Hematopoietic multipotent progenitor cell treated with erythropoietin and hydrocortisone succinate and interleukin-3 and kit ligand, for 6 days (in vitro differentiated cells): ENCODE measurements at places on chromosomes 11 and 22.

DNA sequence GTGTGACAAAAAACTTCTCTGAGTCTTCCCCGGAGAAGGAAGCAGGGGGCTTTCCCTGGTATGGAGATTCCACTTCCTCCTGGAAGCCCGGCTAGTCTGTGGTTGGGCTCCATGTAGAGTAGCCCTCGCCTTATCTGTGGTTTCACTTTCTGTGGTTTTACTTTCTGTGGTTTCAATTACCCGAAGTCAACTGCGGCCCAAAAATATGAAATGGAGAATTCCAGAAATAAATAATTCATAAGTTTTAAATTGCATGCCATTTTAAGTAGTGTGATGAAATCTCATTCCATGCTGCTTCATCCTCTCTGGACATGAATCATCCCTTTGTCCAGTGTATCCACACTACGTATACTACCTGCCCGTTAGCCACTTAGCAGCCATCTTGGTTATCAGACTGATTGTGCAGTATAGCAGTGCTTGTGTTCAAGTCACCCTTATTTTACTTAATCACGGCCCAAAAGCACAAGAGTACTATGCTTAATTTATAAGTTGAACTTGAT, 275.0 kb upstream of the SESN3 start:
- peak; percentile 49 for DNase-seq

DNA sequence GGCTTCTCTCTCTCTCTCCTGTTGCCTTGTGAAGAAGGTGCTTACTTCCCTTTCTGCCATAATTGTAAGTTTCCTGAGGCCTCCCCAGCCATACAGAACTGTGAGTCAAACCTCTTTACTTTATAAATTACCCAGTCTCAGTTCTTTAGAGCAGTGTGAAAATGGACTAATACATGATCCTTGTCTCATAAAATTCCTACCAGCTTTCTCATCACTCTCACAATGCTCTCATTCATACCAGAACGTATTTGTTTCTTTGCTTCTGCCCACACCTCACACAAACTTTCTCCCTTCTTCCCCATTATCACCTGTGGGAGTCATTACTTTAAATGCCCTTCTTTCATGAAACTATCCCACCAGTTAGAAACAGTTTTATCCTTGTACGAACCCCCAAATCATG, 62.7 kb upstream of the ARHGAP42 start:
- DNase-seq, result no peak

DNA sequence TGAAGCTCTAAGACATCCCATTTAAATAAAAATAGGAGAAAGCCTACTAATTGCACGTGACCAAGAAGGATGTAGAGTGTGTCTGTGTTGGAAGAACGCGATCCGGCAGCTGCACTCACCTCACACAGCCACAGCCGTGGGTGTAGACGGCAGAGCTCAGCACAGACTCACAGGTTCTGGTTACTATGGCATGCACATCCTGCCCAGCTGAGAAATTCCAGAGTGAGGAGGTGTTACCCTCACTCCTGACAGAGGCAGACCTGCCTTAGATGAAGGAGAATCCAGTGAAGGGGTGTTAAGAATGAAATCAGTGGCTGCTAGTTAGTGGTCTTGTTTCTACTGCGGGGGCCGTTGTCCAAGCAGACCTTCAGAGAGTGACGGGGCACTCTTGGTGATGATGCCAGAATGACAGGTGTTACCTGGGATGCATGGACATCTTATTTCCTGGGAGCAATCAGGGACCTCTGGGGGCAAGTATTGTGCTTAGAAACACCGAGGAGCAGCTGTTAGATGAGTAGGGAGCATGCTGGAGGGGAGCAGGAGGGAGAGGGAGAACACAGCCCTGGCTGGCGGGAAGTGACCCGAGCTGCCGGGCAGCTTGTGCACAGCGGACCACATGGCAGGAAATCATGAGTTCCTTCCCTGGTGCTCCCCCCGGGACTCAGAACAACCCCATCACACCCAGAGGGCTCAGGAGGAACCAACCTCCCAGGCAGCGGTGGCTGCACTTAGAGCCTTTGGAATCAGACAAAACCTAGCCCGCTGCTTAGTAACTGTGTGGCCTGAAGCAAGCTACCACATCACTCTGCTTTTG, 12.3 kb downstream of the KCNJ5 start:
- no peak for DNase-seq

DNA sequence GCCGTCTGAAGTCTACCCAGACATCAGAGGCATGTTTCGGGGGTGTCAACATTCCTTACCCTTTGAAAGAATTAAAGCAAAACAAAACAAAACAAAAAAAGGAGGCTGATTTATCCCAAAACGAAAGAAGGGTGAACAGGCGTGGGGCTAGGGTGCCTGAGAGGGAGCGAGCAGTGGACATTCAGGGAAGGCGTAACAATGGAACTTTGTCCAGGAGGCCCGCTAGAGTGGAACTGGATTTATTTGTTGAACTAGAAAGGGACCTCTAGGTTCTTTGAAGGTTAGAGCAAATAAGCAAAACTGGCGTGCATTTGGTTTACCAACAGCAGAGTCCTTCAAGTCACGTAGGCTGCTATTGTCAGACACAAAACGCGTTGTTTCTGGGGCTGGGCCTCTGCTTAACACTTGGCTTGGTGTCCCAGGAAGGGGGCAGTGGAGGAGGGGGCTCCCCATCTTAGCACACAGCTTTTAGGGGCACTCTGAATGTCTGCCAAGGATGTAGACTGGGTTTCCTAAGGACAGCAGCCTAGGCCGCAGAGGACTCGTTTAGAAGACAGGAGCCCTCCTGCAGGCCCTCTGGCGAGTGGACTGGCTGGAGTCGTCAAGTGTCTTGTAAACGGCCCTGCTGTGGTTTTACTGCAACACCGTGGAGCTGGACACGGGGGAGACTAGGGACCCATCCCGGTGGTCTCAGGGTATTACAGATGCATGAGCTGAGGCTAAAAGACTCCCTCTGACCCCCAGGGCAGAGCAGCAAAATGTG, 203.7 kb upstream of the SORL1-AS1 start:
- no peak for DNase-seq

GRCh38 chr22:24726848-24727217, 47.7 kb downstream of the PIWIL3 start:
- no peak for DNase-seq

GRCh38 chr11:62088331-62088933, 35.4 kb upstream of the INCENP start:
- DNase-seq, result no peak

DNA sequence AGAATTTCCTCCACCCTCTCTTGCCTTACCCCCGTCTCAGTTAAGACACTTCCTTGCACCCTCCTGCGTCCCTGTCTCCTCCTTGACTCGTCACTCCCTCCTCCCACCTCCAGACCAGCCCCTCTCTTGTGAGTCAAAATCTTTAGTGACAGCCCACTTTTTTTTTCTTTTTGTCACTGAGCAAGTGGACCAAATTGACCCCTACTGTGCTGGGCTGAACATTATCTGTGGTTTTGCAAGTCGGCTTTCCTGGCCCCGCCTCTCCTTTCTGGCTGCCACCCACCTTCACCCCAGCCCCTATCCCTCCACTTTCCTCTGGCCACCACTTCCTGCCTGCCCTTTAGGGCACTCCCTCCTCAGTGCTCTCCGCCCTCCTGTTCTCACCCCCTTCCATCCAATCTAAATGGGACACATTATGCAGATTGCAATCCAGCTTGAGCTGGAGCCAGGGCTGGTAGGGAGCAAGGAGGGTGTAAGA, at the start of gene APLNR:
Gene APLNR, minus strand, starts transcription at position 47 of the 478 bp plus-strand sequence. CDS start 246 bp downstream, outside the sequence.
- peak; percentile 84 for DNase-seq

GRCh38 chr11:75725547-75726320, 8.1 kb downstream of the MOGAT2 start:
- DNase-seq, result no peak

DNA sequence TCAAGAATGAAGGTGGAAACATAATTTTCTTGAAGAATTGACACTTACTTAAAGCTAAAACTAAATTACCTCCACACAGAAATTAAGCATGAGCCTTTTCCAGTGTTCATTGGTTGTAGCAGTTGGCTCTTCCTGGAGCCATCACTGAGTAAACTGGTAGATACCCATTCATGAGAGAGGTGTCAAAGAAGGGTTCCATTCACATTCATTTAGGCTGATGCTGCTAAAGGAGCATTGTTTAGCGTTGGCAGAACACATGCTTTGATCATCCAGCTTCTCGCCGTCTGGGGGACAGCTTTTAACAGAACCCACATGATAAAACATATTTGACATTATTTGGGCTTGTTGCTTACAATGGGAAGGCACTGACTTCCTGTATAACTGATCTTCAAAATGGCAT, 71.6 kb downstream of the TNRC6B start:
- no peak for DNase-seq

- peak; percentile 81 for DNase-seq
Observed at GRCh38 chr22:45314786-45315185, 5.1 kb downstream of the FAM118A start.

- DNase-seq, result no peak
Observed at GRCh38 chr11:126169291-126169690, 42.2 kb downstream of the RPUSD4 start.

DNA sequence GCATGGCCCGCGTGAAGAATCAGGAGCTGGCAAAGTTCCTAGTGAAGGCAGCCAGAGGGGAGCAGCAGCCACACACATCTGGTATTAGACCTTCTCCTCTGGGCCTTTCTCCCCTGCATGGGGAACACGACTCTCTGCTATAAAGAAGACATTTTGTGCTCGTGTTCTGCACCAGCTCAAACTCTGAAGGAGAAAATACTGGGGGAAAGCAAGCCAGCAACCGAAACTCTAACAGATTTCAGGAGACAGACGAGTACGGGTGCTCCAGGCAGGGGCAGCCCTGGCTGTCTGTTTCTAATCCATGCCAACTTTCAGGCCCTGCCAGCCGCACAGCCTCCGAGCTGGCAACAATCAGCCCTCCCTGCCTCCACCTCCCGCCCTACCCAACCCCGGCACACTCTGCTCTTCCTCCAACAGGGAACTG, 296.3 kb downstream of the BRD1 start:
- DNase-seq, result no peak

- no peak for DNase-seq
Observed at GRCh38 chr11:2115308-2115707, 23.9 kb downstream of the IGF2 start.

- DNase-seq, result no peak
Observed at GRCh38 chr11:75733071-75733430, 15.4 kb downstream of the MOGAT2 start.

GRCh38 chr22:20550851-20551744, 43.7 kb downstream of the MED15 start:
- DNase-seq, result no peak

DNA sequence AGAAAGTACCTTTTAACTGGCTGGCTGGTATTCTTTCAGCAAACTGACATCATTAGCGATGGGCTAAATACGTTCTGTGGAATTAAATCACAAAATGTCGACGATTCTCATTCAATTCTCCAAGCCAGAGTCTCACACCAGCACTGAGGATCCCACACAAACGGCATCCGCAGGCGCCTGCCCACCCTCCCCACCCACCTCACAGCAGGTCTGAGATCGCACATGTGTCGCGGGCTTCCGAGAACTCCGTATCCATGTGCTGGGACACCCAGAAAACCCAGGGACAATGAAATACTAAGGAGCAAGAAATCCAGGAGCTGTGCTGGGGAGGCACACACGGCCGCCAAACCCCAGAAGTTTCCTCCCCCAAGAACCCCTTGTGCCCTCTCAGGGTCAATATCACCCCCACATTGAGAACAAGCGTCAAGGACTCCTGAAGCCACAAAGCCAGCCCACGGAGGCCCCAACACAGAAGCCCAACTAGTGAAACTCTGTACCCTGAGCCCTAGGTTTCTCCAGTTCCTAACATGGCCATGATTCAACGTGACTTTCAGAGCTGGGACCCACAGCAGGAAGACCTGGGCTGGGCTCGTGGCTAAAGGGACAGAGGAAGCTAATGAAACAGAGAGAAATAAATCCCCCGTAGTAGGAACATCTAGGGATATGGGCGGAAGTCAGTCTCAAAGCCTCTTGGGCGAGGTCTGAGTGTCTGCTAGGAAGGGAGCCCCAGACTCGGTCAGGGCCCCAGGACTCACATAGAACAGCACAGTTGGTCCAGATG, 8.0 kb downstream of the TOLLIP start:
- no peak for DNase-seq

- no peak for DNase-seq
Observed at GRCh38 chr11:111417766-111418435, 38.8 kb upstream of the POU2AF1 start.

DNA sequence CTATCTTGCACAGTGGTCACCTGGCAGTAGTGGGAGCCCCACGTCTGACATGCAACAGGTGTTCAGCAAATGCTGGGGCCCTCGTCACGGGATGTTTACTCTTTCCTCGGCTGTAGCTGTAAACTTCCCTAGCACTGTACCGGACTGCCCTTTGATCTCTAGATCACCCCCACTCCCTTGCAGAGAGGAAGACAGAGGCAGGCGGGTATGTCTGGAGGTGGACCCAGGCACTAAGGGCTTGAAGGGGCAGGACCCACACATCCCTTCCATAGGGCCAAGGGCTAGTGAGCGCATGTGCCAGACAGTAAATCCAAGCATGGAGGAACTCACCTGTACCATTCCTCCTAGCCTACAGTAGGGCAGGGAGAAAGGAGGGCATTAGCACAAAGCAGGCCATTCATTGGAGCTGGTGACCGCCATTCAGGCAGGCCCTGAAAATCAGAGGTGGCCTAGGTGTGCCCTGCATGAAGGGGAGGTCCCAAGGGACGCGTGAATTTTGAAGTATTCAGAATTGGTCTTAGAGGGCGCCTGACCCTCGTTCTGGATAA, 1.9 kb upstream of the SMTN start:
- DNase-seq, result no peak

GRCh38 chr11:64742087-64742888, 1.7 kb downstream of the RASGRP2 start:
- peak; percentile 72 for DNase-seq

- DNase-seq, result no peak
Observed at GRCh38 chr11:34267417-34267816, 90.4 kb downstream of the ABTB2 start.

DNA sequence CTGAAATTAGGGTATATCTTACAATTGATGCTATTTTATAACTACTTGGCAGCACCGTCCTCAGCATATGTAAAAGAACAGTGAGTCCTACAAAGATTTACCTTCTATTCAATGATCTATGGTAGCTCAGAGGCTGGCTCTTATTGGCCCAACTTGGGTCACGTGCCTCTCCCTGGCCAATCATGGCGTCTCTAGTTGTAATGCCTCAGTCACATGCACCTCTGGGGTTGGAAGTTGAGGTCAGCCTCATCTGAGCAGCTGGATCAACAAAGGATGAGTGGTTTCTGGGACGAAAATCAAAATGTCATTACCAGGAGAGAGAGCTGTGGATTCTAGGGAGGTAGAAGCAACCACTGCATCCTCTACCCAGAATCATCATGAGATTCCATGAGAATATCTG, 22.9 kb upstream of the ASPHD2 start:
- DNase-seq, result no peak

DNA sequence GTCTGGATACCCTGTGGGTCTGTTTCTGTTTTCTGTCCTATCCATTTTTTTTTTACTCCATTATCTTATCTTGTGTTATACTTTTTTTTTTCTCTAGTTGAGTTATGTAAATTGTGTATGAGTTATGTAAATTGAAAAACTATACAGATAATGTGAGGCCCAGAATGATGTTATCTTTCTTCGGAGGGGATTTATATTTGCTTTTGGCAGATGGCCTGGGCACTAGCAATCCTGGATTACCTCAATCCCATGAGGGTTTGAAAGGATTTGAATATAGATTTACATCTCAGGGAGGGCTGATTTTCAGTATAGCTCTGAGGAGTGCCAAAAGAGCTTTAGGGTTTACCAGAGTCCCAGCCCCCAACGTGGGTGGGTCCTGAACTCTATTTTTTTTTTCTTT, 71.0 kb downstream of the CSTPP1 start:
- no peak for DNase-seq
